ENCODE measurements at places on chromosomes 11 and 22.

GRCh38 chr11:73414977-73415651 is 38.9 kb downstream of the RELT start:
- DNase-seq = no peak

DNA sequence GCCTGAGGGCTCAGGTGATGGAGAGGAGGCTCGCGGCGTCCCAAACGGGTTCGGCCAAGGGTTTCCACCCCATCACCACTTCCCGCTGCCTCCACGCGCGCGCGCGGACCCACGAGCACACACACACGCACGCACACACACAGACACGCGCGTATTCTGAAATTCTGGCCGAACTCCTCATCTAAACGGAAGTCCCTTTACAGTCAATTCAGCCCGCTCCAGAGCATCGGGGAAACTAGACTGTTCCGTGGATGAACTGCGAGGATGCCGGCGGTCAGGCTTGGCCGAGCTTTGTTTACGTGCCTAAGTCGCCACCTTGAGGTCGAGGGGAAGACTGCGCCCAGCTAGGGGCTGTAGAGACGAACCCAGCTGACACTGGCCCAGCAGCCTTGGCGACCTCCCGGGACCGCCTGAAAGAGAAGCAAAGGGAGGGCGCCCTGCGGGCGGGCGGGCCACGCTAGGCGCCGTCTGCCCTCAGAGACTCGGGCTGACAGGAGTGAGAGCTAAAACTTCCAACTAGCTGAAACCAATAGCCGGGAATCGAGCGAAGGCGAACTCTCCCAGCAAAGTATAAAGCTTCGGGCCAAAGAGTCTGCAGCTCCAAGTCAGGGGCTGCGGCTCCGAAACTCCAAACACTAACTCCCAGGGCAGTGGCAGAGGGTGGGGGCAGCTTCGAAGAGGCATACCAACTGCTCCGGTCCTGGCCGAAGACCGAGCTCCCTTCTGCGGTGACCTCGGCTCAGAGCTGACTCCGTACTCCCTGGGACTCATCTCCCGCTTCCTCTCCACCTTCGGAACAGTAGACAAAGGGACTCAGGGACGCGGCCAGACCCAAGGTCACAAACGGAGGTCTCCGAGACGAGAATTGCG is 124.7 kb upstream of the C11orf58 start:
- DNase-seq = peak; percentile 89

DNA sequence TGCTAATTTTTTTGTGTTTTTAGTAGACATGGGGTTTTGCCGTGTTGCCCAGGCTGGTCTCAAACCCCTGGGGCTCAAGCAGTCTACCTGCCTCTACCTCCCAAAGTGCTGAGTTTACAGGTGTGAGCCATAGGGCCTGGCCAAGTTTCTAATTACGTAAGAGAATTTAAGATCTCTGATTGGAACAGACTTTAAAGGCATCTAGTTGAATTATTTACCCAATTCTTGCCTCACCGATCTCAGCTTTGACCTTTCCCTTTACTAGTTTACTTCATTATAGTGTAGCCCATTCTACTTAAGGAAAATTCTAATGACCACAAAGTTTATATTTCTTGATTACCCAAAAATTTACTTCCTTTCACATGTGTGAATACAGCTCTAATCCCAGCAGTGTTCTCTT is 81.6 kb downstream of the YAP1 start:
- no peak for DNase-seq

DNA sequence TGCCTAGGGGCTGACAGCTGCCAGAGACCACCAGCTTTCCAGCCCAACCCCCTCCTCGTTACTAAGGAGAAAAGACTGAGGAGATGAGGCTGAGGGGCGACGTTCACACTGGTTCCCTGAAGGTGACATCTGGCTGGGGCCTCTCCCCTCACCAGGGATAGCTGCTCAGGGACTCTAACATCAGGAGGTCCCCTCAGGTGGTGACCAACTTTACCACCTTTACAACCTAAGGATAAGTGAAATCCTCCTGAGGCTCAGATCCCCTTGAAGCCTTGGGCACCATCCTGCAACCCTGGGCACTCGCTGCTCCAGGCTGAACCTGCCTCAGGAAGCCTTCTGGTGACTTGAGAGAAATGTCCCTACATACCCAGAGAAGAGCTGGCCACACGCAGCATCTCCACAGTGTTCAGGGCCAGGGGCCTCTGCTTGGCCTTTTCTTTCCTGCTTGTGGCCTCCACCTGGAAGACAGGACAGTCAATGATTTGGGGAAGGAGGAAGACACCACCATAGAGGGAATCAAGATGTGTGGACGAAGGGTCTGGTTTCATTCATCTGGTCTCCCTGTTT is 12.4 kb upstream of the PPM1F start:
- DNase-seq = no peak

DNA sequence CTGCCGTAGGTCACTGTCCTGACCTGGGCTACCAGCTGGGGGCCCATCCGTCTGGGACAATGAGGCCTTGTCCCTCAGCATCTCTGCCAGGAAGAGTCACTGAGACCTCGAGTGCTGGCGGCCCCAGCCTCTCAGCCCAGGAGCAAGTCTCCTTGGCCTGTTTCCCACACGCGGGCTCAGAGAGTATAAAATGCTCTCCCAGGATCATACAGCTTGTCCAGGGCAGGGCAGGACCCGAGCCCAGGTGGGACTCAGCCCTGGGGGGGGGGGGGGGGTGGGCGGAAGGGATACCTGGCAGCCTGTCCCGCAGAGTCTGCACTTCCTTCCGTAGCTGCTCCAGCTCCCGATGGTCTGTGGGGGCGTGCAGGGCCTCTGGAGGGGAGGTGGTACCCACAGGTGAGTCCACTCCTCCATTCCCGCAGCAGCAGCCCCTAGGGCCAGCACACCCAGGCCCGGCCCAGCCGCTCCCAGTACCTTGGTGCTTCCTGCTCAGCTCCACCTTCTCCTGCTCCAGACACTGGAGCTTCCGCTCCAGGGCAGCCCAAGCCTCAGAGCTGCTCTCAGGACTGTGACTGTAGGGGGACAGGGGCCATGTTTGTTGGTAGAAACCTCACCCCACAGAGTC is 7.9 kb downstream of the CDC42BPG start:
- DNase-seq = no peak

DNA sequence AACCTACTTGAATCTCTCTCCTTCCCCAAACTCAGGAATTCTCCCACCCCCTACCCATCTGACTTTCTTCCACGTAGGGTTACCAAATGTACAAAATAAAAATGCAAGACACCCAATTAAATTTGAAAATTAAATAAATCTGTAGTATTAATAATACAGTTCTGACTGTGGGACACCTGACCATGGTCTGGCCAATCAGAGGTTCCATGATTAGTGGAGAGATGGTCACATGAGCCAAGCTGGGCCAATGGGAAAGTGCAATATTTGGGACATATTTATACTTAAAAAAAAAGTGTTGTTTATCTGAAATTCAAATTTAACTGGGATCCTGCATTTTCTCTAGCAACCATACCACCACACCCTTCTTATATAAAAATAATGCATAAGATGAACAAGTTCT is 29.8 kb upstream of the ASPHD2 start:
- DNase-seq = no peak
